ENCODE measurements at places on chromosomes 7 and 10.

GRCh38 chr7:1917221-1918062, 247.4 kb downstream of the ELFN1 start:
- no peak for DNase-seq

DNA sequence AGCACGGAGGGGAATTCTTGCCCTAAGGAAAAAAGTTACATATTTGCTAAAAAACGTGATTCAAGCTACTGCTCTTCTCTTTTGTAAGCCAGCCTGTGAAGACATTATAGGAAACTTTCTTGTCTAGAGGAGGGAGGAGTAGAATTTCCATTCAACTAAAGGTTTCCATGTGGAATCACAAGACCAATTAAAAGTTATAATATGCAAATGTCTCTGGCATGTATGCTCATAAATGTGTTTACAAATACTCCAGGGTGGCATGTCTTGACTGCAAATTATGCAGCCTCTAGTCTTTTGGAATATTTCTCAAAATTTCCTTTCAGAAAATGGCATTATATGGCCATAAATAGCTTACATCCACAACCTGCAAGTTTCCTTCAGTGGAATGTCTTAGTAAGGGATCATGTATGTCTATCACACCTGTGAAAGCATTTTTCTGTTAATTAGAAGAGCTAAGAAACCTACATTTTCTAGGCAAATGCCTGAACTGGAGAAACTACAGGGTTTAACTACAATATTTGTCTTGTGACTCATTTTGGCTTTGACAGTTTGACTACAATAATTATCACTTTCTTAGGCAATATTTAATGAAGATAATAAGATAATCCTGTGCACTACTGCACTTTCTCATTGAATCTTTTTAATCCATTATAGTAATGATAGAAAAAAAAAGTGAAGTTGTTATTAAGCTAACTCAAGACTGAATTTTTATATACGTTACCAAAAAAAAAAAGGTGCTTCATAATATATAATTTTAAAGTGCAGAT, 111.1 kb upstream of the C10orf90 start:
- DNase-seq, result no peak

DNA sequence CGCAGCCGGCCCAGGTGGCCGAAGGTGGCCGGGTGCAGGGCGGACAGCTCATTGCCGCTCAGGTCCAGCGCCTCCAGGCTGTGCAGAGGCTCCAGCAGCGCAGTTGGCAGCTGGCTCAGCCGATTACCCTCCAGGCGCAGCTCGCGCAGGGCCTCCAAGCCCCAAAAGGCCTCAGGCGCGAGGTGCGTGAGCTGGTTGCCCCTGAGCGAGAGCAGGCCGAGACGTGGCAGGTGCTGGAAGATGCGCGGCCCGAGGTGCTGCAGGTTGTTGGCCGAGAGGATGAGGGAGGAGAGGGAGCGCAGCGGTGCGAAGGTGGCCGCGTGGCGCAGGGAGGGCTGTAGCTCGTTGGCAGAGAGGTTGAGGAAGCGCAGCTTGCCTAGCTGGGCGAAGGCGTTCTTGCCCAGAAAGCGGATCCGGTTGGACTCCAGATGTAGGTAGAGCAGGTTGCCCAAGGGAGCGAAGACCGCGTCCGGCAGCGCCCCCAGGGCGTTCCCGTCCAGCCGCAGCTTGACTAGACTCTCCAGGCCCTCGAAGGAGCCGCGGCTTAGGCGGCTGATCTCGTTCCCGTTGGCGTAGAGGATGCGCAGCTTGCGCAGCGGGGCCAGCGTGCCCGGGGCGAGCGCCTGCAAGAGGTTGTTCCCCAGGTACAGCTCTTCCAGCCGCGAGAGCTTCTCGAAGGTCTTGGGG, 923 bp downstream of the TRIL start:
- DNase-seq, result peak; percentile 29

DNA sequence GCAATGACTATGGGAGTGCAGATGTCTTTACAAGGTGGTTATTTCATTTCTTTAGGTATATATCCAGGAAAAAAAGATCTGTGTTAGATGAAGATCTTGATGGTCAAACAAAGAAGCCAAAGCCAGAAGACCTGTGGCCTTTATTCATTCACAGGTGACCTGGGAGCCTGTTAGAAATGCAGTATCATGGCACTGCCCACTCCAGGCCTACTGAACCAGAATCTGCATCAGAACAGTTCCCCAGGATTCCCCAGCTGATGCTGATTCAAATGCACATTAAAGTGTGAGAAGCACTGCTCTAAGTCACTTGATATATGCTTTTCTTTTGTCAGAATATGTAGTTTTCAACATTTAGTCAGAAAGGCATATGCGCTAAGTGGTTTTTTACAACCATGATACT, 251.1 kb downstream of the IPMK start:
- DNase-seq, result no peak

DNA sequence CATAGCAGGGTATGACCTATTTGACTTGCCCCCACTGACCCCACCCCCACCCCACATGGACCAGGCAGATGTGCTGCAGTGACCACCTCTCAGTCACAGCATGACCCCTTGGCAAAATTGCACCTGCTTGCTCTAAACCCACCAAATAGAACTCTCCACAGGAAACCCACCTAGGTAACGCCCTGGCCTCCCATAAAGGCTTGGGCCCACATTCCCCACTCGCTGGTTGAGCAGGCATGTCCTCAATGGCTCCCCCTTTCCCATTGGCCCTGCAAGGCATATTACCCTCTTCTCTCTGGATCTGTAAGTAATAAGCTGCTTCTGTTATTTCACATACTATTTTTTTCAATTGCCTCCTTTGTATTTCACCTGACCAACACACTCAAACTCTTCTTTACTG, 2.7 kb downstream of the IFIT1 start:
- DNase-seq, result no peak

DNA sequence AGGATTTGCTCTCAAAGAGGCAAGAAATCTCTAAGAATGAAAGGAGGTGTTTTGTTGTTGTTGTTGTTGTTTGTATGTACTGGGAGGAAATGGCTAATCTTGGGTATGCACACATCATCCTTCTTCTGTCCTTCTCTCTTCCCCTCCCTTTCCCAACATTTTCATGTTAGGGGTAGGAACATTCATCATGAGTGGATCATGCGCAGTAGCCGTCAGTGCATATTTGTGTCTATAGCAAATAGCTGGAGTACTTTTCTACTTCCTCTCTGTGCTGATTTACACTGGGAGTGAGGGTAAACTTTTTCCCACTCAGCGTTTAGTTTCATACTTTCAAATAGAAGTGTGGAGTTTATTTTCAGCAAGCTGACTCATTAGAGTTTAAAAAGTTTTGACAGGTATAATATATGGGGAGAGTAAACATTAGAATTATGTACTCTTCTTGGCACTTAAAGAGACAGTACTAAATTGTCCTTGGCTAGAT, 80.5 kb upstream of the PRKG1 start:
- no peak for DNase-seq

- DNase-seq, result no peak
Measured at GRCh38 chr10:119120413-119120867, 16.5 kb downstream of the DENND10 start.

DNA sequence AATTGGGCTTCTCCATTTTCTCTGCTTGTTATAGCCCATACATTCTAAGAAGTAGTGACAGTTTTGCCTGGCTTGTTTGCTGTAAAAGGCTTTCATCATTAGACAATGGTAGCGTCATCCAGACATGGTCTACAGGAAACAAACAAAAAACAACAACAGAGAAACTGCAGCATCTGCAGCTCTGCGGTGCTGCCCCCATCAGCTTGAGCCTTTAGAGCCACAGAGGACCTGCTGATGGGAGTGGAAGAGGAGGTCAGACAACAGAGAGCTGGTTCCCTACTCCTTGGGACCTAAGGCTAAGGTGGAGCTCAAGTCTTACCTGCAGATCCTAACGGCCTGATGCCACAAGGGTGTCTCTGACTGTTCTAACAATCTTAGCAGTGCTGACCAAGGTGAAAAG, 3.1 kb downstream of the INA start:
- DNase-seq, result no peak

GRCh38 chr10:51109801-51110533, 35.7 kb downstream of the PRKG1 start:
- no peak for DNase-seq

GRCh38 chr7:143884241-143884968, 17.6 kb downstream of the TCAF1 start:
- no peak for DNase-seq

- peak; percentile 99 for DNase-seq
Measured at GRCh38 chr7:100705753-100706671, at the start of gene POP7. POP7 (plus strand) TSS chr7:100706121; CDS start chr7:100706831, 710 bp downstream.

GRCh38 chr7:17984288-17984687, 43.4 kb downstream of the PRPS1L1 start:
- no peak for DNase-seq

DNA sequence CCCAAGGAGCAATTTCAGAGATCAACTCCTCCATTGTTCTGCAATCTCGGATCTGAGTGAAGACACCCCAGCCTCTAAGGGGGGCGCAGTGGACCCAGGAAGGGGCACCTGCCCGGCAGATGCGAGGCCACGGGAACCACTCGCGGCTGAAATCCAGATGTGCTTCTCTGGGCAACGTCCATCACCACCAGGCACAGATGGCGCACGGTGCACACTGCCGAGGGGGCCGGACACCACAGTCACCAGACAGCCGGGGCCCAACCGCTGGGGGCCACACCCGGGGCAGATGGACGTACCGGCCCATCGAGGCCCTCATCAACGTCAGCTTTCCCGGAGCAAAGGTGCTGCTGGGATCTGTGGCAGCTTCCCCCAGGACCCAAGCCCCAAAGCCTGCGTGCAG, 16.9 kb upstream of the ADGRA1 start:
- no peak for DNase-seq

GRCh38 chr10:90598513-90598912, 259.3 kb downstream of the HTR7 start:
- no peak for DNase-seq

DNA sequence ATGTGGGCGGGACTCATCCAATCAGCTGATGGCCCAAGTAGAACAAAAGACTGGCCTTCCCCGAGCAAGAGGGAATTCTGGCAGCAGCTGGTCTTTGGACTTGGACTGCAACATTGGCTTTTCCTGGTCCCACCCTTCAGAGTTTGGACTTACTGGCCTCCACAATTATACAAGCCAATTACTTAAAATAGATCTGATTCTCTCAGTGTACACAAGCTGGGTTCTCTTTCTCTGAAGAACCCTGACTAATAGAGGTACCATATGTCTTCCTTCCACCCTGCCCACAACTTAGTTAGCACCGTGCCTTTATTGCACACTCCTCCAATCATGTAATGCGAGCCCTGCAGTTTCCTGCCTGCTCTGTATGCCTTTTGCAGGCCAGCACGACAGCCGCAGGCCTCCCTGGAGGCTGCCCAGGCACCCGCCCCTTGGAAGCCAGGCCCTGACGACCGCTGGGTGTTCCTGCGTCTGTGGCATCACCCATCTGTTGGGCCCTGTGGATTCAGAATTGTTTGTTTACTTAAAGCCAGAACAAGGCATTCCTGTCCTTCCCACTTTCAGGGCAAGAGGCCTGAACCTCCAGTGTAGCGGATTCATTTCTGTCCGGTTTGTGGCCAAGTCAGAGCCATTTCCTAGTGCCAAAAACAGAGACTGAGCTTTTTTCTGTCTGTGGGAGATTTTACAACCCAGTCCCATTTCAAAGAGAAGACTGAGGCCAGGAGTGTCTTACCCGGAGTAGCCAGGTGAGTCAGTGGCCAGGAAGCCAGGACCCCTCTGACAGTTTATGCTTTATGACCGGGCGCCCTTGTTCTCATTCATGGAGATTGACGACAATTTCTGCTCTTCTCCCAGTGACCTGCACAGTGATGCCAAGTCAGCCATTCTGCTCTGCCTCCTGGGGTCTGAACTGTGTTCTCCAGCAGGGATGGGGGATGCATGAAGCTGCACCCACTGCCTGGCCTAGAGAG, 968 bp upstream of the INMT start:
- DNase-seq, result no peak

DNA sequence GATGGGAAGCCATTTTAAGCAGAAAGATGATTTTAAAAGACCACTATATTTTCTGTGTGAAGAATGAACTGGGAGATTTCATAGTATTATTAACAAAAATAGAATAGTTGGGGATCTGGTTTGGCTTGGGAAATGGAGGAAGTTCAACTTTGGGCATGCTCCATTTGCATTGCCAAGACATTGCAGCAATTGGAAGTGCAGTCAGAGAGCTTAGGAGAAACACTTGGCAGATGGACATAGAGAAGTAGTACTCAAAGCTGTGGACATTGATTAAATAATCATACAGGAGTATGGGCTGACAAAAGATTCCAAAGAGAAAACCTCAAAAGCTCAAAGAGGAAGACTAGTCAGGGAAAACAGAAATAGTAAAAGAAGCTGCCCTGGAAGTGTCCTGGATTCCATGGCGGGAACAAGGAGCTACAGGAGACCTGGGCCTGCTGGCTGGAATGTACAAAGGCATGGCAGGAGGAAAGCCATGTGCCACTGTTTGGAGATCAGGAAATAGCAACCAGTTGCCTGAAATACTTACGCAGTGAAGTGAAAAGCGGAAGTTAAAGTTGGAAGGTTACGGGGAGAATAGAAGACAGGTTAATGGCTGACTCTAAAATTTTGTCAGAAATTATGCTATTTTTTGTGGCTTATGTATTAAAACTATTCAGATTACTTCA, 93.6 kb upstream of the MXI1 start:
- no peak for DNase-seq

DNA sequence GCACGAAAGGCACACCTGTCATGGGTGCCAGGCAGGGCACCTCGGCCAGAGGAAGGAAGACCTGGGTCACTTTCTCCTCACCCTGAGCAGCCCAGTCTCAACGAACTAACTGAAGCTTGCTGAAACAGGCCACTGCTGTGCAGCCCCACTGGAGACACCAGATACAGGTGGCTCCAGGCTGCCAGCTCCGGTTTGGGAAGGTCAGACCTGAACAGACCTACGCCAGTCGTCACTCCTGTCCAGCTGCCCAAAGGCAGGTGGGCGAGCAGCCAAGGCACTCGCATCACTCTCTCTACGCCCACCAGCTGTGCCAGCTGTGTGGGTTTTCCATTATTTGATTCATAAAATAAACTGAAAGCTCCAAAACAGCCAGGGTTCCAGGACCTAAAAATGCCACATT, 256.1 kb downstream of the ZMYND11 start:
- DNase-seq, result no peak

GRCh38 chr7:92228742-92229141, 17.0 kb downstream of the KRIT1 start:
- no peak for DNase-seq

GRCh38 chr10:12351889-12352288, 2.5 kb downstream of the CAMK1D start:
- DNase-seq, result no peak

DNA sequence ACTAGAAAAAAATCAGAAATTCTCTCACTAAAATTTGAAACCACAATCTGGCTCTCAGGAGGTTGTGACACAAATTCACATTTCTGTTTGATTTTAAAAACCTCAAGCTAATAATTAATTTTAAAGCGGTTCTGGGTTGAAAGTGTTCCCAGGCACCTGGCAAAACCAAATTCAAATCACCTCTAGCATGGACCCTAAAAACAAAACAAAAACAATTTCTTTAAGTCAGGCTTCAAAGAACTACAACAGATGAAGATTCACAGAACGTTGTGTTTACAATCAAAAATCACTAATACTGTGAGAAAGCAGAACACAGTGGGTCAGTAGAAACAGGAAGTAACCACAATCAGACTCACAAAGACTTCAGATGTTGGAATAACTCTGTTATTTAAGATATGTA, 7.2 kb upstream of the RELN start:
- DNase-seq, result no peak

GRCh38 chr7:7967886-7968543, 581 bp upstream of the GLCCI1 start:
- no peak for DNase-seq

Data from stimulated activated naive CD8-positive, alpha-beta T cell treated with anti-CD3 and anti-CD28 coated beads, Interleukin-15, amount 100 ng/mL, for 72 hours (primary cell).